ENCODE measurements at places on chromosomes 5 and 9. TPM values are rescaled to one million over a fixed set of nuclear protein-coding genes. Genes with fewer than 3 reads are reported as not detected.
A peak's percentile ranks its signal among the peaks of the same experiment; 100 is the strongest.

HACD4 gene
- 7.3 TPM for polyA plus RNA-seq

SLC6A7 gene
- not detected for polyA plus RNA-seq

DNA sequence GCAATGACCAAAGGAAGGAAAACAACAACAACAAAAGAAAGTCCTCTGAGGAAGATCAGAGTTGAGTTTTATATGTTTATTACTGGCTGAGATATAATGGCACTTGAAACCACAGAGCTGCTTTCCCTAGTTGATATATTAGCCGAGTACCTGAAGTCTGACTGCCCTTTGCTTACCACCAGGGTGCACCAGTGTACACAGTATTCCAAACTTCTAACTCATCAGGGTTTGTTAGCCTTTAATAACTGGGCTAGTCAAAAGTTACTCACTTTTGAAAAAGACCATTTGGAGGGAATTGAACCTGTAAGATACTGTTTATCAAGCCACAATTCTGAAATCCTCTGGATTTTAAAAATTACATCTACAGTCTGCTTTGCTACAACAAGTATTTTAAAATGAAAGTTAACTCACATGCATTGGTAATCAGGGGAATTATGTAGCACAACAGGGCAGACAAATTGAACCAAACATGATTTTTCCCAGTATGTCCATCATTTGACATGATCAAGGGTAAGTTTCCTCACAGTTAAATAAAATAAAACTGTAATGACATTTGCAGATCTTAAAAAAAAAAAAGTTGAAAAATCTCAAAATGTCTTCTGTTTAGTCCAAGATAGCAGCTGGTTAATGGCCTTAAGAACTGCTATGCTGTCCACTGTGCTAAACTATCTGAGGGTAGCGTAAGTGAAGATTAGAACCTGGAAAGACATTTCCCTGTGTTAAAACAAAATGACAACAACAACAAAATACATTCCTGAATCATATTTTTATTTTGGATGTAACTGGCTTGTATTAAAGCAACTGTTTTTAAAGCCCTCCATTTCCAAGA lies 57.3 kb upstream of the C6 start:
- no peak for DNase-seq

DNA sequence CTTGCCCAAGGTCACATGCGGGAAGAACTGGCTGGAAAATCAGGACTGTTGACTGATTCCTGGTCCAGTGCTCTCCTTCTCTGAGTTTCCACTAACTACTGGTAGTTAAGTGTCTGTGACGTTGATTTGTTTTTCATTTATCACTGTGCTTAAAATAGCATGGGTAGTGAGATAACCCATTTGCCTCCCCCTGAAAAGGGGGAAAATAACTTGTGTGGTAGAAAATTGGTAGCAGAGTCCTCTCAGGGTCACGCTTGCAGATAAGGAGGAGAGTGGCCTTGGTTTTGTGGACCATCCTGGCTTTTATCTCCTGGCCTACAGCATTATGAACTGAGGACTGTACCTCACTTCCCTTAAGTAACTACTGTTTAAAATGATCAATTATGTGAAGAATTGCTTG lies 10.9 kb downstream of the FUBP3 start:
- no peak for DNase-seq

DNA sequence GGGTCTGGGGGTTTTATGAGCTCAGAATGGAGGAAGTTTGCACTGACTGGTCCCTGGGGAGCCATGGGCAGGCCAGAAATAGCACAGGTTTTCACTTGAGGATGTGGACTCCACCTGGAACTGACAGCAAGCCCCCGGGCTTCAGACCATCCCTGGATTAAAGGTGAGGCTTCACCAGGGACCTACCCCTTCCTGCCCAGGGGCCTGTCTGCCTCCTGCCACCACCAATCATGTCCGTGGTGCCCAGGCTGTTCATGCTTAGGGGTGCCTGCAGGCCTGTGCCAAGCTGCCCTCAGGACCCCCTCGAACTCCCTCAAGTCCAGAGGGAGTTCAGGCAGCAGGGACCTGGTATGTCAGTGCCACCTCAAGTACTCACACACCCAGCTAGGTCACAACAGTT lies 577.2 kb upstream of the EDIL3 start:
- DNase-seq, result no peak

DNA sequence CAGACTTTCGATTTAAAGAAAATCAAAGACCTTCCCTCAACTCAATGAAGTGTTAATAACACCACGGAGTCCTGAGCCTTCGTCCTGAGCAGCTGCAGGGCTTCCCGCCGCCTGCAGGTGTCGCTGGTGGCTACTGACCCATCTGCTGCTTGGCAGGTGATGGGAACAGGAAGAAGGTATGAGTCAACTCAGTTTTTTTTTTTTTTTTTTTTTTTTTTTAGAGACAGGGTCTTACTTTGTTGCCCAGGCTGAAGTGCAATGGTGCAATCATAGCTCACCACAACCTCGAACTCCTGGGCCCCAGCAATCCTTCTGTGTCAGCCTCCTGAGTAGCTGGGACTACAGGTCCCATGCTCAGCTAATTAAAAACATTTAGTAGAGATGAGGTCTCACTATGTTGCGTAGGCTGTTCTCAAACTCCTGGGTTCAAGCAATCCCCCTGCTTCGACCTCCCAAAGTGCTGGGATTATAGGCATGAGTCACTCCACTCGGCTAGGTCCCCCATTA lies 185.7 kb upstream of the IL12B start:
- DNase-seq, result peak; percentile 19

FBP1 gene
- polyA plus RNA-seq, result 0.29 TPM

DNA sequence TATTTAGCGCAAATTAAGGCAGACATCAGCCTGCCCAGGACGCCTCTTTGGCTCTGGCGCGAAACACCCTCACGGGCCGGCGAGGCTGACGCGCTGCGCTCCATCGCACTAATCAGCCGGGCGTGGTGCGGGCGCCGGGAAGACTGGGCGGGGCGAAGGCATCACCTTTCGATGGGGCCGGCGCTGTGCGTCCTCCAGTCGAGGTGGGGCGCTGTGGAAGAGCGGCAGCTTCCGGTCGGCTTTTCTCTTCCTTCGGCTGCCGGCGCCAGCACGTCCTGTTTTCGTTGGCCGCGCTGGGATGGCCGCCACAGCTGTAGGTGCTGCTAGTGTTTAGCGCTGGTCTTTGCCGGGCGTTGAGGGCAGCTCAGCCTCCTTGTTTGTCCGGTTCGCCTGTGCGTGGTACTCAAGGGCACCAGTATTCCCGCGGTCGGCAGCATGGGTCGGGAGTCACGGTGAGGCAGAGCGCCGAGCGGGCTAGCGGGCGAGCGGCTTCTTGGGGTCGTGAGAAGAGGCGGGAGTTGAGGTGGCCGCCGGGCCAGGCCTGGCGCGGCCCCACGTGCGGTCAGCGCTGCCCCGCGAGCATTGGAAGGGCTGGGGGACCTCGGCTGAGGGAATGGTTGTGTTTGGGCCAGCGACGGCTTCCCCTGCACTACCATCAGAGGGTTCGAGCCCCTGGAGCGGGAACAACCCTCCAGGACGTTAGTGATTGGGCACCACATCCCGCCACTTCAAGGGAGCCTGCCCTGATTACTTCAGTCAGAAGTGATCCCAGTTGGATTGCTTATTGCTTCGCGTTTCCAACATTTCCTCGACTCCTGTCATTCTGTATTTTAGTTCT lies at the start of gene DDX46:
TSS of gene DDX46 (plus strand) at position 276 of the 838 bp plus-strand sequence. CDS start at position 436, 160 bp downstream.
- no peak for DNase-seq
